ENCODE measurements at places on chromosomes 2 and 18.
A peak's percentile ranks its signal among the peaks of the same experiment; 100 is the strongest.

DNA sequence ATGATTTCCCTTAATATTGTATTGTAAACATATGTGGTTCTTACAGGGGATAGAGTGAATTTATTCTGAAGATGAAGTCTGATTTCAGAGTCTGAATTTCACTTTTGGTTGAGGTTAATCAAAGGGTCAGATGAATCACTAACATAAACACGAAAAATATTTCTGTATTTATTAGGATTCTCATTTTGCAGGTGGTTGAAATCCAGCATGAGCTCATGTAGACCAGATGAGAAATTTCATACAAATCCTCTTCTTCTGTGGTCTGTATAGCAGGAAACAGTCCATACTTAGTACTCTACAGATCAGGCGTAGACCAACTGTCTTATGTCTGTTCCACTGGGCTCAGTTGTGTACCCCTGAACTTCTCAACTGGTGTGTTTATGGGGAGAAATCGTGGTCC is 157.8 kb downstream of the BABAM2 start:
- DNase-seq = no peak

DNA sequence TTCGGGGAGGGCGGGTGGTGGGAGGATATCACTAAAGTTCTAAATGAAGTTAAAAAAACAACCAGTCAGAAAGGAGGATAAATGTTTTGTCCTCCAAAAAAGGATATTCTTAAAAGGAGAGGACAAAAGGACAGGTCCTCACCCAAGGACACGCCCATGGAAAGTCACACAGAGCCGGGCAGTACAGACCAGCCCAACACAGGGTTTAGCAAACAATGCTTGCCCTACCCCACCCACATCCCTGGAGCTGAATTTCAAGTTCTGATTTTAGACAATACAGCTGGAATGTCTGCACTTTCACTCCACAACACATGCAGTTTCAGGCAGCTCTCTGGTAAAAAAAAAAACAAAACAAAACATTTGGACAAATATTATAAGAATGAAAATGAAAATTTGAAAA is 67.9 kb downstream of the SLC9A4 start:
- no peak for DNase-seq

- DNase-seq = no peak
Observed at GRCh38 chr2:220696280-220696669, 875.8 kb downstream of the EPHA4 start.

DNA sequence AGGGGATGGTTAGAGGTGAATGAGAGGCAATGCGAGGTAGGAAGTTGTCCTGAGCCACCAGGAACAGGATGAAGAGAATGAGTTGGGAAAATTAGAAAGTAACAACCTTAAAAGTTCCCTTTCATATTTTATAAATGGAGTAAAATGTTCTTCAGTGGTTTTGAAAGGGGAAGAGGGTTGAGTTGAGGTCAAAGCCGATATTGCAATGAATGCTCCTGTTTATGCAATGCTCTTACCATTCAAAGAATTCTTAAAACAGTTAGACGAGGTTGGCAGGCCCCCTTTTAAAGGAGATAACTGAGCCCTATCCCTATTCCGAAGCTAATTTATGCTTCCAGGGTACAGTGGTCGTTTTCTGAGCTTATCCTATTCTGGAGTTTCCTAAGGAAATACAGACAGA is 2110.3 kb upstream of the CELF4 start:
- no peak for DNase-seq

DNA sequence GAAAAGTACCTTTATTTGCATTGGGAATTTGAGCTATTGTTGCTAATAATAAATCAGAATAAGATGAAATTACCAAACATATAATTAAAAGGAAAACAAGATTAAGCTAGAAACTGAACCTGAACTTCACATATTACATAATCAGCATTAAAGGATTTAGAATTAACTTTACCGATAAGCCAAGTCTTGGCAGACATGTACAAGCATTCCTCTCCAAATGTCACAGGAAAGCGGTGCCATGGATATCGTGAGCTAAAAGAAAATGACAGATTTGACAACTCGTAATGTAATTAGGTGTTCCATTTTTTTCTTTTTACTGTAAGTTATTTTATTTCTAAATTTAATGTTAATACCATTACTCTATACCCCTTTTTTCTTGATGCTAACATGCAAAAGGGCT is 55.1 kb upstream of the CD302 start:
- no peak for DNase-seq

GRCh38 chr2:139622691-139623090 is 842.5 kb upstream of the NXPH2 start:
- no peak for DNase-seq

DNA sequence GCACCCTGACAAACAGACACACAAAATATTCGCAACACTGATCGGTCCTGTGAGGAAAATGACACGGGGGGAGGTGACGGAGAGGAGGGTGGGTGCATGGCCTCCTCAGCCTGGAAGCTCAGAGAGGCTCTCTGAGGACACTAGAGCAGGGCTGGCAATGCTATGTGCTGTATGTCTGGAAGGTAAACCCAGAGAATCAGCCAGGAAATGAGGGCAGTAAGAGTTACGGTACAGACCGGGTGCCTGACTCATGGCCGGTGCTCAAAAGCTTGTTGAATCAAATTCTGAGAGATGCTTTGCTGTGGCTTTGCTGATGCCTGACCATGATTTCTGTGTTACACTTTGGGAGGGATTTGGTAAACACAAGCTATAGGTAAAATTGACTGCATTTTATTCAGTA is 81.9 kb downstream of the CCDC93 start:
- DNase-seq = no peak

- DNase-seq = no peak
Observed at GRCh38 chr2:184597571-184597991, 748 bp upstream of the ZNF804A start.

- no peak for DNase-seq
Observed at GRCh38 chr2:155060896-155061295, 362.4 kb downstream of the KCNJ3 start.

GRCh38 chr18:72325307-72325706 is 218.8 kb downstream of the CBLN2 start:
- DNase-seq = no peak

GRCh38 chr18:10130606-10131005 is 216.8 kb downstream of the VAPA start:
- DNase-seq = no peak

GRCh38 chr2:62800618-62801017 is 95.1 kb downstream of the EHBP1 start:
- no peak for DNase-seq

DNA sequence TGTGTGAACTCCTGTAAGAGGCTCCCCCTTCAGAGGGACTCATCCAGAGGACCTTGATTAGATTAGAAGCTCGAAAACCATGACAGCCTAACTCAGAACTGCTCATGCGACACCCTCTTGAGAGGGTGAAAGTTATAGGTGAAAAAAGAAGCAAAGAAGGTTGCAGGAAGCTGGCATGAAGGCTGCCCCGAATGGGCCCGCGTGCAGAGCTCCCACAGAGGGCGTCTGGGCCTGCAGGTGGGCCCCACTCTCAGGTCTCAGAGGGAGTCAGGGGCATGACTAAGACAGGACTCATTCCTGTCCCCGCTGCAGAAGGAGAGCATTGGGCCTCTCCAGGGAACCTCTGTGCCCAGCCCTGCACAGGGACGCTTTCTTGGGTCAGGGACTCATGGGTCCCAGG is 235.4 kb downstream of the EIPR1 start:
- no peak for DNase-seq

DNA sequence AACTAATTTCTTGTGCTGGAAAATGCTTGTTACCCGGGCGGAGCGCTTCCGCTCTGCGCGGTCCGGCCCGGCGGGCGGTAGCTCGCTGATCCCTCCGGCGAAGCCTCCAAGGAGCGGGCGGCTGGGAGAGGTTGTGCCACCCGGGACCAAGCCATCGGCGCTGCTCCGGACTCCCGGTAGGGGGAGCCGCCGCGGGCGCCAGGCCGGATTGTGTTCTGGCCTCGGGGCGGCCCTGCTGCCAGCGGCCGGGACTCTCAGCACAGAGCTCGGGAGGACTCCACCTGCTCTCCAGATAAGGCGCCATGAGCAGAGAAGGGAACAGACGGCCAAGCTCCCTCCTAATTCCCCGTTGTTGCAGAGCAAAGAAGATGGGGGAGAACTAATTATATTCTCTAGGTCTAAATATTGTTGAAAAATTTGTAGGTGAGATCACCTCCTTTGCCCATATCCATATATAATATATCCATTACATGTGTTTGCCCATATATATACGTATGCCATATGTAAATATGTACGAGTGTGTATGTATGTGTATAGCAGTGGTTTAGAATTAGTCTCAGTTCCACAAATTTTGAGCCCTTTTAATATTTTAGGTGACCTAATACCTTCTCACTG is 13.8 kb upstream of the SATB2 start:
- DNase-seq = no peak

DNA sequence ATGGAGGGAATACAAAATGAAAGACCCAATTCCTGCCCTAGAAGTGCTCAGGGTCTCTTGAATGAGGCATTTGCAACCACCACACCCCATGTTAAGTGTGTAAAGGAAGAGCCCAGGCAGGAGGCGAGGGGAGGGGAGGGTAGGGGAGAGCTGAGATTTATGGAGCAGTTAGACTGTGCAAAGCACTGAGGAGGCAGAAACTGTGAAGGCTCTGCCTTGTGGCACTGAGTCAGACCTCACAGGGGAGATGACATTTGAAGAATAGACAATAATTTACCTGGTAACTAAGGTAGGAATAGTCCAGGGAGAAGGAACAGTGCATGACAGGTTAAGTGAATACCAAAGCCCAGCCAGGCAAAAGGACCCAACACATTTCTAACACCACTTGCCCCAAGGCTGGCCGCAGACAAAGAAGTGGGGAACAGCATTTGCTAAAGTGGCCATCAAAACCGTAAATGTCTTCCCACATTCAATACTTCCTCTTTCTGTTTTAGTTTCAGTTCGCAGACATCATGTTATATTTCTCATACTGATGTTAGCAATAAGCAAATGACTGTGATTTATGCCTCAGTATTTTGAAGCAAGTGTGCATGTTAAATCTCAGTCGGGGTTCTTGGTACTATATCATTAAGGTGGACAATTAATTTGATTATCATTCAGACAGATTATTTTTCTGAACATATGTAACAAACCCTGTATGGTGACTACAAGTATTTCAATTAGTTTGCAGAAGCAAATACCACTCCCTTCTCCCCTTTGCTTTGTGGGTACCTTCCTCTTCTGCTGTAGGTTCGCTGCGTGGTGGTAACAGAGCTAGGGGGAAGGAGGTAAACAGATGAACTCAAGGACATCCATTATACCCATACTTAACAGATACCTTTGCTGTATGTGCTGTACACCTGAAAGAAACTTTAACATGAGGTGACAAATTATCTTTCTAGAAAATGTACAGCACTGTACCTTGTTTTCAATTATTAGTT is 27.5 kb downstream of the CDH20 start:
- no peak for DNase-seq

DNA sequence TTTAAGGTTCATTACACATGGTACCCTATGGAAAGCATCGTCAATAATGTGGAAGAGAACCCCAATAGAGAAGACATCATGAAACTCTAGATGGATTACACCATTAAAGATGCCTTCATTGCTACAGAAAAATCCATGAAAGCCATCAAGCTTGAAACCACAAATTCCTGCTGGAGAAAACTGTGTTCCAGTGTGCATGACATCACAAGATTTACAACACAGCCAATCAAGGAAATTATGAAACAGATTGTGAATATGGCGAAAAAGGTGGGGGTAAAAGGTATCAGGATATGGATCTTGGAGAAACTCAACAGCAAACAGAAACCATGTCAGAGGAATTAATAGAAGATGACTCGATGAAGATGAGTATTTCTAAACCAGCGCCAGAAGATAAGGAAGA is 200.0 kb downstream of the SLC4A10 start:
- DNase-seq = no peak

- no peak for DNase-seq
Observed at GRCh38 chr2:148725564-148725963, 81.0 kb downstream of the EPC2 start.

- DNase-seq = peak; percentile 51
Observed at GRCh38 chr2:110748489-110748867, 16.1 kb downstream of the ACOXL start.

DNA sequence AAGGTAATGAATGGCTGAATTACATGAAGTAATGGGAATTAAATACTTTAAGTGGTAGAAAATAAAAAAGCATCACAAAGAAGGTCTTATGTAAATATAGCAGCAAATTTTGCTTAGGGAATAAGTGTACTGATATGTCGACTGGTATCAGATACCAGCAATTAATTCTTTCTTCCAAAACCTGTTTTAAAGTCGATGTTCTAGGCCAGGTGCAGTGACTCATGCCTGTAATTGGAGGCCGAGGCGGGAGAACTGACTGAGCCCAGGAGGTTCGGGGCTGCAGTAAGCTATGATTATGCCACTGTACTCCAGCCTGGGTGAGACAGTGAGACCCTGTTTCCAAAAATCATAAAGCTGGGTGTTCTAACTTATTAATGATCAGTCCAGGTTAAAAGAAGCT is 30.3 kb downstream of the SP3 start:
- peak; percentile 17 for DNase-seq

DNA sequence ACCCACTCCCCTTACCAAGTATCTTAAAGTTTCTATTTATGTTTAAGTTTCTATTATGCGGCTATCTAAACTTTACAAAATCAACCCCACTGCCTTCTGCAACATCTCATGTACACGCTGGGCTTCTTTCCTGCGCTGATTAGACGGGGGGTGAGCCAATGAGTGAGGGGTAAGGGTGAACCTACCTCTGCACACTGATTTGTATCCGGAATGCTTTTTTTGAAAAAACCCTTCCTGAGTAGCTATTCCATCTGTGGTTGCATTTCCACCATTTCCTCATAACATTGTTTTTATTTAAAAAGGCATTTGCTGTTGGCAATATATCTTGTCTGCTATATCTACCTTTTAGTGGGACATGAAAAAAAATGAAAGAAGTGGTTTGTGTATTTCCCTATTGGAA is 6.3 kb downstream of the ALPG start:
- no peak for DNase-seq

DNA sequence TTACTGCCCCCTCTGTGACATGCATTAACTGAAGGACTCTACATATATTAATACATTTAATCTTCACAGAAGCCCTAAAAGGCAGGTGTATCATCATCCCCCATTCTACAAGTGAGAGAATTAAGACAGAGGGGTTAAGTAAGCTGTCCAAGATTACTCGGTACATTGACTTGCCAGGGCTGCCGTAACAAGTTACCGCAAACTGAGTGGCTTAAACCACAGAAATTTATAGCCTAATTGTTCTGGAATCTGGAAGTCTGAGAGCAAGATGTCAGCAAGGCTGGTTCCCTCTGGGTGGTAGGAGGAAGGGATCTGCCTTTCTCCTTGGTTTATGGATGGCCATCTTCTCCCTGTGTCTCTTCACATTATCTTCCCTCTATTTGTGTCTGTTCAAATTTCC is 605.5 kb downstream of the EPHA4 start:
- no peak for DNase-seq
